Activated CD4-positive, alpha-beta T cell treated with anti-CD3 and anti-CD28 coated beads, Interleukin-2, Interleukin-6, amounts not matched to agents 100 ng/mL and 50 ng/mL, durations not matched to agents 16 hours and 8 hours (primary cell): ENCODE measurements at places on chromosomes 7 and 10.
A peak's percentile ranks its signal among the peaks of the same experiment; 100 is the strongest.

DNA sequence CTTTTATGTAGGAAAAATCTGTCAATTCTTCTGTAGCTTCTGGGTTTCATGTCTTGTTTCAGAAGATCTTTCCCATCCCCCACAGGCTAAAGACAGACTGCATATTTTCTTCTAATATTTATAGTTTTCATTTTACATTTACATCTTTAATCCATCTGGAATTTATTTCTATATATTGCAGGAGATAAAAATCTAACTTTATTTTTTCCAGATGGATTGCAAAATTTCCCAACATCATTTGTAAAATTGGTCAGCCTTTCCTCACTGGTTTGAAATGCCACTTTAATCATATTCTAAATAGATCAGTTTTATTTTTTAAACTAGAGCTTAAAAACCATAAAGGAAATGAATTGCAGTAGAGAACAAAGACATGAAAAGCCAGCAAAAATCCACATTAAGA lies 46.9 kb downstream of the TMEM26 start:
- no peak for DNase-seq

DNA sequence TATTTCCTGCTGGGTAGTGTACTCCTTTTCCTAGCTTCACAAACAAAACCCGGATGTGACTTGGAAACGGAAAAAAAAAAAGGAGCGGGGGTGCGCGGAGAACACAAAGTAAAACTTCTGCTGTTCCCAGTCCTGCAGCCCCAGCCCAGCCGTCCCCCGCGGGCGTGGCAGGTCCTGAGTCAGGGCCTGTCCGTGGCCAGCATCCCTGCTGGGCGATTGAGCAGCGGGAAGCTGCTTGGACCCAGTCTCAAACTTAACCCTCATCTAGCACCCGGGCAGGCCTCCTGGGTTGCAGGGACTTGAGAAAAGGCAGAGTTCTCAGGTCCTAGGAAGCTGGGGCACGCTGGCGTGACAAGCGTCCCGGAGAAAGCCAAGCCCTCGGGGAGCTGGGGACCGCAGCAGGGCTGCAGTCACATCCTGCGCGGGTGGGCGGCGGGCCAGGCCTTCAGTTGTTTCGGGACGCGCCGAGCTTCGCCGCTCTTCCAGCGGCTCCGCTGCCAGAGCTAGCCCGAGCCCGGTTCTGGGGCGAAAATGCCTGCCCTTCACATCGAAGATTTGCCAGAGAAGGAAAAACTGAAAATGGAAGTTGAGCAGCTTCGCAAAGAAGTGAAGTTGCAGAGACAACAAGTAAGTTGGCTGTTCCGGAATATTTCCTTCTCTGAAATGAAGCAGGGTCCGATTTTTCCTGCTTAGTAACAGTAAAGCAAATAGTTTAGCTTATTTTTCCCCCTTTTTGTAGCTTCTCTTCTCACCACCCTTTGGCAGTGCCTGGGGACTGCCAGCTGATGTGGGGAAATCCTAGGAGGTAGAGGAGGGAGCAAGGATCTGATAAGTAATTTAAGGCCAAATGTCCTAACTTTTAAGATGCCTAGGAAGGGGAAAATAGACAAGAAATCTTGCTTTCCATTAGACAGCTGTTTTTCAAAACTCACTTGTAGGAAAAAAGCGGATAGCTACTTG lies at the start of gene GNG11:
Gene GNG11 (plus strand): TSS at position 129 of the 960 bp plus-strand sequence. CDS start 403 bp downstream, at position 532.
- peak; percentile 27 for DNase-seq

- DNase-seq: peak; percentile 71
Observed at GRCh38 chr7:102404005-102404861, 8.1 kb downstream of the PRKRIP1 start.

DNA sequence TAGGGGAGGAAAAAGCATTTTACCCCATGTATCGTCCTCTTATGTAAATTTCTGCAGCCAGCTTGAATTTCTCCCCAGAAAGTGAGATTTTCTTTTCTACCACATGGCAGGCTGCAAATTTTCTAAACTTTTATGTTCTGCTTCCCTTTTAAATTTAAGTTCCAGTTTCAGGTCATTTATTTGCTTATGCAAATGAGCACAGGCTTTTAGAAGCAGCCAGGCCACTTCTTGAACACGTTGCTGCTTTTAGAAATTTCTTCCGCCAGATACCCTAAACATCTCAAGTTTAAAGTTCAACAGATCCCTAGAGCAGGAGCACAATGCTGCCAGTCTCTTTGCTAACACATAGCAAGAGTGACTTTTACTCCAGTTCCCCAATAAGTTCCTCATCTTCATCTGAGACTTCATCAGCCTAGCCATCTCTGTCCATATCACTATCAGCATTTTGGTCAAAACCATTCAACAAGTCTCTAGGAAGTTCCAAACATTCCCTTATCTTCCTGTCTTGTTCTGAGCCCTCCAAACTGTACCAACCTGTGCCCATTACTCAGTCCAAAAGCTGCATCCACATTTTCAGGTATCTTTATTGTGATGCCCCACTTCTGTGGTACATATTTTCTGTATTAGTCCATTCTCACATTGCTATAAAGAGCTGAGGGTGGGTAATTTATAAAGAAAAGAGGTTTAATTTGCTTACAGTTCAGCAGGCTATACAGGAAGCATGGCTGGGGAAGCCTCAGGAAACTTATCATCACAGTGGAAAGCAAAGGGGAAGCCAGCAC lies 16.3 kb downstream of the EZH2 start:
- no peak for DNase-seq

- no peak for DNase-seq
Observed at GRCh38 chr7:70710651-70711050, 421.3 kb upstream of the GALNT17 start.

DNA sequence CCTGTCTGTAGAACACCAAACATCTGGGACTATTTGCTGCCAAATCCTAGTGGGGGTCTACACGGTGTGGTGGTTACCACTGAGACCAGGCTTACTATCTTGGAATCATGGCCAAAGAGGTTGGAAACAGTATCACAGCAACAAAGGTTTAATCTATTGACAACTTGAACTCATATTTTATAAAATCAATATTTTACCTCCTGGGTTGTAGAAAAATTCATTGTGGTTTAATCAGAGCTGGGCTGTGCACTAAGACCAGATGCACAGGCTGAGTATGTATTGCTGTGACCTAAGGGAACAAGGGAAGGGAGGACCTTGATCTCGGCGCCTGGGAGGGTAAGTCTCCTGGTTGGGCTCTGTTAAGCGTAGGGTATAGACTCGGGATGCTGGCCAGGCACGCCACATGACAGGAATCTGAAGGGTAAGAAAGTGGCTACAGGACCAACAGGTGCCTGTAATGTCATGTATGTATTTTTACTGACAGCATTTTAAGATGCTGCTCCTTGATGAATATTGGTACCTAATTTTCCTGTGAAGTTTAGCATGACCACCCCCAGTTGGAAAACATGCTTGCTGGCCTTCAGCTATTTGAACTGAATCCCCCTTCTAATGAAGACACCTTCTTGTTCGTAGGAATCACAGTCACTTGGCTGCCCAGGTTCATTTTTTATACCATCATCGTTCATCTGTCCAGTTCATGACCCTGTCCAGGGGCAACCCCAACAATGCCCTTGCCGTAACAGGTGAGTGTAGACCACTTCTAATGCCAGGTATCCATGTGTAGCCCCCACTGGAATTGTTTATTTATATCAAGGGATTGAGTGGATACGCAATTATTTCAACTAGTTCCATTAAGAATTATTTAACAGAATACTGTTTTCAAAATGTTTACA lies 79.5 kb downstream of the EZH2 start:
- DNase-seq: no peak

DNA sequence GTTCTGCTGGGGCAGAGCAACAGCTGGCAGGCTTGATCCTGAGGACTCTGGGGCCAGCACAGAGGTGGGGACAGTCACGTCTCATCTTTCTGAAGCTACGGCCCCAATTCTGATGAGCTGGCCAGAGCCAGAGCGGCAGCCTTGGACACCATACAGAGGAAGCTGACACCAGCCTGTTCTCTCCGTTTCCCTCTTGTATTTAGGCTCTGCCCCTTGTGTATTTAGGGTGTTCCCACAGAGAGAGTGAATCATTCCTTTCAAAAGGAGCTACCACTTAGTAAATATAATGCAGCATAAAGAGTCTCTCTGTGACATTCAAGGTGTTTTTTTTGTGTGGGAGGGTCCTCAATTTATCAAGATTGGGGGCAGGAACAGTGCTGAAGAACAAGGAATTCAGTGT lies 109.2 kb downstream of the ZNF248 start:
- DNase-seq: no peak

- DNase-seq: no peak
Observed at GRCh38 chr10:97267671-97268070, 24.8 kb downstream of the ARHGAP19 start.

DNA sequence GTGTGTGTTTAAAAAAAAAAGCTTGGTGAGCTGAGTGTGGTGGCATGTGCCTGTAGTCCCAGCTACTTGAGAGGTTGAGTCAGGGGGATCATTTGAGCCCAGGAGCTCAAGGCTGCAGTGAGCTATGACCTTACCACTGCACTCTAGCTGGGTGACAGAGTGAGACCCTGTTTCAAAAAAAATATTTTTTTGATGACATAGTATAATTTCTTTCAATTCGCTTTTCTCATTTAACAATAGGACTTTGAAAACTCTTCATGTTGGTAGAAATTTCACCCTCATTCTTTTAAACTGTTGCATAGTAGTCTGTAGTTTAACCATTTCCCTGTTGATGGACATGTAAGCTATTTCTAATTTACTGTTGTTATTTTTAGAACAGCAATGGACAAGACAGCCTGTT lies 55.7 kb upstream of the EXOC6 start:
- no peak for DNase-seq

GRCh38 chr10:97000487-97001182 lies 168.5 kb downstream of the LCOR start:
- no peak for DNase-seq

DNA sequence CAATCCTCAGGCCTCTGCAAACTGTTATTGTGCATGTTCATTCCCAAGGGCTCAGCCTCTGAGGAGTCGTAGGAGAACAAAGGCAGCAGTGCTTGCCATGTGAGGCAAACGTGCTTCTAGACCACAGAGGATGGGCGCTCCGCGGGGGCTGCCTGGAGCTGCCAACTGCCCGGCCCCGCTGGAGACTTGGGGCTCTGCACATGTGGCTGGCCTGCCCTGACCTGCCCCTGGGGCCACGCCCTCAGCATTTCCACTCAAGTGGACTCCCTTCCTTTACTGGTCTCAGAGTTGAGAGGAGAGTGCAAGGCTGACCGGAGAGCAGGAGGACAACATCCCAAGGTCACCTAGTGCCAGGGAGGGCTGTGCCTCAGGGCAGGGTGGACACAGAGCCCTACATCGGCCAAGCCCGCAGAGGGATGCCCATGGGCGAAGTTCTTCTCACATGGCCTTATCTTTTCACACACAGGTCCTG lies 222.3 kb upstream of the ZNF32 start:
- DNase-seq: no peak

- DNase-seq: no peak
Observed at GRCh38 chr7:40749877-40750276, 615.1 kb downstream of the SUGCT start.

DNA sequence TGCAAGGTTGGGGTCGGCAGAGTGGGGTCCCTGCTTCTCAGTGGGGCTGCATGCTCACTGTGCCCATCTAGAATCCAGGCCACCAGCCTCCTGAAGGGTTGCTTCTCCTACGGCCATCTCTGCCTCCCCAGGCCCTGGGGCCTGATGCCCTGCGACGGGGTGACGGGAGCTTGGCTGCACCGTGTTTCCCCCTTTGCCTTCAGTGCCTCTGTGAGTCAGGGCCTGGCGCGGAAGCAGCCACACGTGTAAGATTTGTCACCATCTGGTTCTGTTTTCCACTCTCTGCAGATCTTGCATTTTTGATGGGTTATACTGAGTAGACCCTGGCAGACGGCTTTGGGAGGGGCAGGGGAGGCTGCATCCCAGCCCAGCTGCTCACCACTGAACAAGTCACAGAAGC lies 7.2 kb downstream of the ADAMTS14 start:
- no peak for DNase-seq

- no peak for DNase-seq
Observed at GRCh38 chr10:8042721-8043568, 11.5 kb upstream of the GATA3 start.

GRCh38 chr10:75127471-75127870 lies 16.0 kb downstream of the SAMD8 start:
- no peak for DNase-seq

- DNase-seq: no peak
Observed at GRCh38 chr7:69211739-69212138, 386.5 kb upstream of the AUTS2 start.

GRCh38 chr7:81993186-81993585 lies 223.3 kb upstream of the HGF start:
- DNase-seq: no peak

DNA sequence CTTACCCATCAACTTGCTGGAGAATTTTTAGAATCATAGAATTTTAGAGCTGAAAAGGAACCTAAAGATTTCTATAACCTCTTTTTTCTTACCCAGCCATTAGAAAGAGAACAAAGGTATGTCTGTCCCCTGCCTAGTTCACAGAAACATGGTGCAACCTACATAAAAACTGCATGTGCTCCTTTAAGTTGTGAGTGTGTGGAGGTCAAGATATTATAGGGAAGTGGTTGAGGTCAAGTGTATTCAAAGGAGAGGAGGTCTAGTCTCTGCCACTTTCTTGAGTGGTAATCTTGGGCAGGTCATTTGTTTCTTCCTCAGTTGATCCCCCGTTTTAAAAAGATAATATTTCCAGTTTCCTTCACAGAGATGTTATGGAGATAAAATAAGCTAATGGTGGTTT lies 6.4 kb downstream of the UBTD1 start:
- no peak for DNase-seq

- no peak for DNase-seq
Observed at GRCh38 chr7:45568536-45569289, 5.5 kb upstream of the ADCY1 start.

GRCh38 chr10:68474021-68474420 lies 2.2 kb upstream of the DNA2 start:
- DNase-seq: no peak

DNA sequence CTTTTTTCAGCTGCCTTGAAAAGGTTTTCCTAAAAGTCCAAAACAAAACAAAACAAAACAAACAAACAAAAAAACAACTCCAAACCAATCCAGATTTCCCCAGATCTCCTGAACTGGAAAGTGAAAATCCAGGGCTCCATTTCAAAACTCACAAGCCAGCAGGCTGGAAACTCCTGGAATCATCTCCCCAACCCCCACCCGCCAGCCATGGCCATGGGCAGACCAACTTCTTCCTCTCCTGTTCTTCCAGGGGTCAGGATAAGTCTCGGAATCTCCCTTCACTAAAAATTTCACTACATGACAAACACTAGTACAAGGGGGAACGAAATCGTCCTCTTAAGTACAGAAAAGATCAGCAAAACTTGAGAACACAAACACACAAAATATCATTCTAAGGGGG lies 40.4 kb downstream of the GNA12 start:
- DNase-seq: no peak

DNA sequence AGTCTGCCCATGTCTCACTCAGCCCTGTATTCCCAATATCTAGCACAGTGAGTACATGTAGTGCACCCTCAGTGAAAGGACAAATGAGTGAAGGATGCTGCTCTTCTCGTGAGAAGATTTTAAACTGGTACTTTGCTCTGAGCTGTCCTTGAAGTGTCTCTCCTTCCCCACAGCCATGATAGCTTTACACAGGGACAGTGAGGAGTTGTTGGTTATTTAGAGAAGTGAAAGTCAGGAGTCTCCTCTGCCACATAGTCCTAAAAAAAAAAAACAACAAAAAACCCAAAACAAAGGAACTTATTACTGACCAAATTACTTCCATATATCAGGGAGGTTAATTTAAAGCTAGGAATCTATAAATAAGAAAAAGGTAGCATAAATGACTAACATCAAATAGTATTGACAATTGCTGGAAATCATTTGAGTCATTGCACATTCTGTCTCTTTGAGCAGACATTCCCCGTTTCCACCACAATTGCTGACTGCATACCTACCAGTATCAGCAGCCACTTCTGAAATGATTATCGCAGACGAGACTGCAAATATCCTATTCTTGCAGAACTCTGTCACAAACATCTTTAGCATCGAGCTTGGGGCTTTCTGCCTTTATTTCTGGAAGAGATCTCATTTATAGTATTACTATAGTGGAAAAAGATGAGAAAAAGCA lies 202.1 kb downstream of the PTEN start:
- peak; percentile 79 for DNase-seq
